ENCODE measurements at places on chromosomes 7 and 10. TPM values are rescaled to one million over a fixed set of nuclear protein-coding genes. Genes with fewer than 3 reads are reported as not detected.
A peak's percentile ranks its signal among the peaks of the same experiment; 100 is the strongest.

- DNase-seq: peak; percentile 48
Observed at GRCh38 chr7:73606801-73607691, 17.3 kb downstream of the MLXIPL start.

The CDNF gene
- 2.5 TPM for total RNA-seq

- DNase-seq: no peak
Observed at GRCh38 chr10:66651308-66652082, 274.3 kb upstream of the LRRTM3 start.

The CHN2 gene
- 17.1 TPM for total RNA-seq

The DEPP1 gene
- 48.3 TPM for total RNA-seq

The SLIT1 gene
- total RNA-seq: not detected

Data from transverse colon (tissue), 4 donors.